Adrenal gland (tissue), 19 donors: ENCODE measurements at places on chromosomes 3 and 15. TPM values are rescaled to one million over a fixed set of nuclear protein-coding genes. Genes with fewer than 3 reads are reported as not detected.

DNA sequence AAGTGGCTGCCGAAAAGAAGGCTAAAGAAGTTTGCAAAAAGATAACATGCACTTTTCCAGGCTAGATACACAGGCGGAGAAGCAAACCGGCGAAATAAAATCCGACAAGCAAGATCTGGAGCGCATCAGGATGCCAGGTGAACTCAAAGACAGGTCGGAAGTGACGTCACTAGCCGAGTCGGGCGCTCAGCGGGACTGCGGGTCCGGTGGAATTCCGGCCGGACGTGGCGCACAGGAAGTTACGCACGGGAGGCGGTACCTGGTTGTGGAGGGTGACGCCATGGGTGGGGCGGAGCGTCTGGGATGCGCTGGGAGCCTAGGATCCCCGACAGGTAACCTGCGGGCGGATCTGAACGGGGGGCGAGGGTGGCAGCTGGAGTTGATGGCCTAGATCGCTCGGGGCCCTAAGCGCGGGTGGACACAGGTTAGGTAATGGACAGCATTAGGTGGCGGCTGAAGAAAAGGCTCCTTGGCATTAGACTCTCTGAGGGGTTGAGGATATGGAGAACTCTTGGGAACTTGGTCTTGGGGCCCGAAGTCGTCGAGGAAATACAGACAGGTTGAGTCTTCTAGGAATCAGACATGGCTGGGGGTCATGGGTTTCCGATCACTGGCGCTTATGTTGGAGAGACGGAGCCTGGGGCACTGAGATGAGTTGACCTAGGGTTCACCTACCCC, 29.0 kb upstream of the EHHADH start:
- H3K27ac ChIP-seq: no peak overlapping the region
- peaks cover 3% of the 10 kb centered on the region for H3K4me1 ChIP-seq
- no peaks in the 10 kb centered on the region for H3K27me3 ChIP-seq

PTH1R gene
- total RNA-seq: 13.3 TPM

CX3CR1 gene
- total RNA-seq: 1.7 TPM

CRYGS gene
- 2.1 TPM for total RNA-seq

VPS18 gene
- 22.4 TPM for total RNA-seq

EBLN2 gene
- 1.7 TPM for total RNA-seq

PSMA4 gene
- total RNA-seq: 145 TPM
